Stimulated activated CD8-positive, alpha-beta memory T cell treated with anti-CD3 and anti-CD28 coated beads, Interleukin-7, amount 100 ng/mL, for 1 hour (primary cell): ENCODE measurements at places on chromosomes 16 and 17.

DNA sequence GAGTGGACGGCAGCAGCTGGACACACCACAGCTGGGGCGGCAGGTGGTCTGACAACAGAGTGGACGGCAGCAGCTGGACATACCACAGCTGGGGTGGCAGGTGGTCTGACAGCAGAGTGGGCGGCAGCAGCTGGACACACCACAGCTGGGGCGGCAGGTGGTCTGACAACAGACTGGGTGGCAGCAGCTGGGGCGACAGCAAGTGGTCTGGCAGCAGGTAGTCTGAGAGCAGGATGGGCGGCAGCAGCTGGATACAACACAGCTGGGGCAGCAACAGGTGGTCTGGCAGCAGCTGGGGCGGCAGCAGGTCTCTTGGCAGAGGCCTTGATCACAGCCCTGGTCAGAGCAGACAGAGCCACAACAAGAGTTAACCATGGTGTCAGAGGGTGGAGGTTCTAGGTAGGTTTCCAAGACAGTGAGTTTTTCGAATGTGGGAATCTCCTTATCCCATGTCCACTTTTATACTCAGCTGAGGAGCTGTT, at the start of gene KRTAP4-1:
Gene KRTAP4-1 (minus strand): TSS at position 432 of the 482 bp plus-strand sequence. CDS start 57 bp downstream, at position 375.
- DNase-seq = no peak

DNA sequence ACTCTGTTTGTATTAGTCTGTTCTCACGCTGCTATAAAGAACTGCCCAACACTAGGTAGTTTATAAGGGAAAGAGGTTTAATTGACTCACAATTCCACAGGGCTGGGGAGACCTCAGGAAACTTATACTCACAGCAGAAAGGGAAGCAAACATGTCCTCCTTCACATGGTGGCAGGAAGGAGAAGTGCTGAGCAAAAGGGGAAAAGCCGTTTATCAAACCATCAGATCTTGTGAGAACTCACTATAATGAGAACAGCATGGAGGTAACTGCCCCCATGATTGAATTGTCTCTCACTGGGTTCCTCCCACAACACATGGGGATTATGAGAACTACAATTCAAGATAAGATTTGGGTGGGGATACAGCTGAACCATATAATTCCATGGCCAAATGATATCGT, 30.9 kb downstream of the ABCC1 start:
- no peak for DNase-seq

DNA sequence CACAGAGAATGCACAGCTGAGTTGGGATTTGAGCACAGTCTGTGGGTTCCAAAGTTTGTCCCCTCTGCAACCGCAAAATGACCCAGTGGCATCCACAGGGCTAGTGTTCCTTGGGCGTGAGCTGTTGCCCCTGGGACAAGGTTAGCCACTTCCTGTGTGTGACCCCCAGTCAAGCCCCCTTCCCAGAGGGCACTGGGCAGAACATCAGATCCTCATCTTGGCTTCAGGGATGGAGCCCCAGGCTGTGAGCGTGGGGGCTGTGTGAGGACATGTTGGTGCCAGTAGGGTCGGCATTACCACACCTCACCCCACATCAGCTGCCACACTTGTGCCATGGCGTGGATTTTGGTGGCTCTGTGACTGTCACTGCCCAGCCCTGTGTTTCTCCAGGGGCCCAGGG, 55.3 kb downstream of the USP22 start:
- DNase-seq = no peak

DNA sequence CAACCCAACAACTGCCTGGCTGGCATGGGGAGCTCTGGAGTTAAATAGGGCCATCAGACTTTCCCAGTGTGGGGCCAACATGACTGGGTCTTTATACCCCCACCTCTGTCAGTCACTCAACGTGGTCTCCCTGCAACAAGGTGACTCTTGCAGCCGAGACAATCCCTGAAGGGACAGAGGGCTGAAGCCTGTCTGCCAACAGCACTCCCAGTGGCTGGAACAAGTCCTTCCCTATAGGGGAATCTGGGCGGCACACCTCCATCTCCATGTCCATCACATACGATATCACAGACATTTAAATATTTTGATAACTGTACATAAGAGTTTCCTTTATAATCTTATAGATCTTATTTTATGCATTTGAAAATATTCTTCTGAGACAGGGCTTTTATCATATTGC, 4.8 kb upstream of the MAPT start:
- no peak for DNase-seq

GRCh38 chr16:68126395-68126794, 41.2 kb downstream of the NFATC3 start:
- no peak for DNase-seq

DNA sequence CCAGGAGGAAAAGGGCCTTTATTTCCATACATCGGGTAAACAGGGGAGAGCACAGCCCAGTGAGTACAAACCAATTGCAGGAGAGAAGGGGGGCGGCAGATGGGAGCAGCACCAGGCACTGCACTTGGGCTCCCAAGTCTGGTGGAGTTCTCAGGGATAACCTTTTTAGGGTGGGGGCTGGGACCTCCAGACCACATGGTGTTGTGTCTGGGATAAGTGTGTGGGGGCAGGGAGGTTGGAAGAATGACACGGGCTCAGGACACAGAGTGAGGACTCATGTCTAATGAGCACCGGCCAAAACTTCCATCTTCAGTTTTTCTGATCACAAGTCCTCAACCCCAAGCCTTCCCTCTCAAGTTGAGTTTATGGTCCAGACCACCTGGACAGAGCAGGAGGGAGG, 30.6 kb downstream of the PIPOX start:
- DNase-seq = no peak

GRCh38 chr17:75525806-75526554, 483 bp downstream of the LLGL2 start:
- DNase-seq = no peak

- DNase-seq = no peak
Observed at GRCh38 chr16:9966569-9967157, 215.6 kb downstream of the GRIN2A start.

DNA sequence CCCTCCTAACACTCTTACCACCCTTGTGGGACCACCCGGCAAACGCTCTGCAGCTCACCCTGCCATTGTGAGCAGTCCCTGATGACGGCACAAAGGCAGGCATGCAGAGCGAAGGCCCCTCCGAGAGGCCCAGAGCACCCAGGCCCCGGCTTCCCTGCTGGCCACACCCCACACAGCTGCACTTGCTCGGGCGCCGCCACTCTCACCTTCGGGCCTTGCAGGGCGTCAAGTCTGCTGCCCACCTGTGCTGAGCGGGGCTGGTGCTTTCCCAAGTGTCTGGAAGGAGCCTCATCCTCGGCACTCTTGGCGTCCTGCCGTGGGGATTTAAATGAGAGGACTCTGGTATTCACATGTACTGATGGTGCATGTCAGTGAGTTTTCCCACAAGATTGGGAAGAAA, 30.3 kb upstream of the FASN start:
- no peak for DNase-seq

GRCh38 chr17:15267996-15268395, 2.9 kb upstream of the PMP22 start:
- no peak for DNase-seq
